ENCODE measurements at places on chromosomes 7 and 10. TPM values are rescaled to one million over a fixed set of nuclear protein-coding genes. Genes with fewer than 3 reads are reported as not detected.

Gene LMOD2
- not detected for total RNA-seq

Gene PTER
- 14.2 TPM for total RNA-seq

Gene GIMAP5
- not detected for total RNA-seq

Gene SORCS3
- not detected for total RNA-seq

Gene NDUFB8
- total RNA-seq: 118 TPM

Gene CALD1
- total RNA-seq: 272 TPM

Gene DRGX
- not detected for total RNA-seq

Gene NRCAM
- 31.8 TPM for total RNA-seq

Gene DPP6
- total RNA-seq: 0.35 TPM

Gene NUTM2B
- 0.70 TPM for total RNA-seq
